ENCODE measurements at places on chromosomes 1 and 21.

DNA sequence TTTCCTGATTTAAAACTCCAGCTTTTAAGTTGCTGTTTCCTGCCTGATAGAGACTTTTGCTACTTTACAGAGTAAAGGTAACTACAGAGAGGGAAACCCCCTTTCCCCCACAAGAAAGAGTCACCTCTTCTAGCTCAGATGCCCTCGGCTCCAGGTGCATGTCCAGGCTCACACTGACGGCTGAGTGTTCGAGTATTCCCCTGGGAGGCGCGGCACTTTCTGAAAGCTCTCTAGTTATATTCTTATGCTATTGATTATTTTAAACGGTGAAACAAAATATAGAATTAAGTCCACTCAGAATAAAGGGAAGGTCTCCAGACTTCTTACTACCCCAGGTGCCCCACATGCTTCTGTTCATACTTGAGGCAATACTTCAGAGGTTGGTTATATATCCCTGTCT is 160.3 kb upstream of the FMN2 start:
- no peak for DNase-seq

DNA sequence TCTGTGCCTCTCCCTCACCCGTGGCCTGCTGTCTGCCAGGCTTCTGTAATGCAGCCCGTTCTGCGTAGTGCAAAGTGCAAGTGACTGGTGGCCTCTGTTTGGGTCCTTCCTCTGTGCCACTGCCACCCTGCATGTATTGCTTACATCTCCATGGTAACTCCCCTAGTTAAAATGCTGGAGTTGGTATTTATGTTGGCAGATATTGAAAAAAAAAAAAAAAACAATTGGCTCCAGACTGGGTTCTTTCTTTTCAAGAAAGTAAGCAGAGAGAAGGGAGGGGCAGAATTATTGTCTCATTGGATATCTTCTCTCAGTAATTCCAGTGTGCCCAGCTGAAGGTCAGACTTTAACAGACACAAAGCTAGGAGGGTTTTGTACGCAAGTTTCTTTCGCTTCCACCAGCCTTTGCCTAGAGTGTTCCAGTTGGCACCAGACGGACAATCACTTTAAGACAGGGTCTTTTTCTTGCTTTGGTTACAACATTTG is 242.3 kb downstream of the PBX1 start:
- no peak for DNase-seq

- DNase-seq, result no peak
Observed at GRCh38 chr1:61274939-61275338, 192.6 kb downstream of the NFIA start.

GRCh38 chr1:55035904-55036303 is 3.4 kb upstream of the PCSK9 start:
- no peak for DNase-seq

DNA sequence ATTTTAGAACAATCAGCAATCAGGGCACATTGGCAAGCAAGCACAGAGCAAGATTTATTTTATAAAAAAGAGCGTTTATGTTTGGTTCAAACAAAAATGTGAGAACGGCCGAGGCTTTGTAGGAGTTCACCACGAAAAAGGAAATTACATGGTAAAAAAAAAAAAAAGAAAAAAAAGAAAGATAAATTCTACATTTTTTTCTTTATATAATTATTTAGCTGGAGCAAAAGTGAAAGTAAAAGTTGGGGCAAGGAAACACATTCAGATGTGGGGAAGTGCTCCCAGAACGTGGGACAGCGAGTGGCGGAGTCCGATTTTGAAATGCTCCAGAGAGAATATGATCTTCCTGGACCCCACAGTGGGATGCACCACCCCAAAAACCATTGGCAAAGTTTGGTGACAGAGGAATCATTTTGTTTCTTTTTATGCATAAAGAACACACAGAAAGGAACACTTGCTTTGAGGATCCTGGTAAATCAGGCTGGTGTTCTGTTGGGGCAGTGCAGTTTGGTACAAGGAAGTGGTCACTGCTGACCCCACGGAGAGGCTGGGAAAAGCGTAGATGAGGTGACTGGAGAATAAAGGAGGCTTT is 16.3 kb upstream of the ATP5PO start:
- no peak for DNase-seq

GRCh38 chr1:213051127-213051880 is at the start of gene RPS6KC1:
Gene RPS6KC1, plus strand, starts transcription at chr1:213051241. Its CDS starts 164 bp downstream, at chr1:213051405.
- DNase-seq, result peak; percentile 70

DNA sequence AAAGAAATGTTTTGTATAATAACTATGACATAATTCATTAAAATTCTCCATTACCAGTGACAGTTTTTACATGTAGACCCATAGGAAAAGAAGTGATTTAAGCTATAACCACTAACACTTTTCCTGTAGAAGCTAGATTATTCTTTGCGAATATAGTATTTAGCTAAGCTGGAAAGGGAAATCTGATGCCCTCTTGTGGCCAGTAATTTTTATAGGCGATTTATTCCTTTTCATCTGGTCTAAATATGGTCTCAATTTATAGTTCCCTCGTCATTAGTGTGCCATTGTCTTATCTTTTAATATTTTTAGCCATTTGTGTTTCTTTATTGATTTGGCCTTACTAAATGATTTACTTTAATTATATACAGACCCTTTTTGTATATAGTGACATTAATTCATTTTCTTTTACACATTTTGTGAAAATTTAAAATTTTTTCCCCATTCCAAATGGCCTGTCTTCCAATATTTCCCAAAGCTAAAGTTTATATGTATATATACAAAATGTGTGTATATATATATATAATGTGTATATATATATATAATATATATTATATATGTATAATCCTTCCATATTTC is 26.7 kb downstream of the BTG3 start:
- no peak for DNase-seq

Measured in activated CD4-positive, alpha-beta T cell treated with anti-CD3 and anti-CD28 coated beads, Interleukin-2, amount 50 U/mL, for 24 hours (primary cell).